CD4-positive, alpha-beta T cell treated with Interferon gamma for 1 hour (primary cell): ENCODE measurements at places on chromosomes 12 and 14.

DNA sequence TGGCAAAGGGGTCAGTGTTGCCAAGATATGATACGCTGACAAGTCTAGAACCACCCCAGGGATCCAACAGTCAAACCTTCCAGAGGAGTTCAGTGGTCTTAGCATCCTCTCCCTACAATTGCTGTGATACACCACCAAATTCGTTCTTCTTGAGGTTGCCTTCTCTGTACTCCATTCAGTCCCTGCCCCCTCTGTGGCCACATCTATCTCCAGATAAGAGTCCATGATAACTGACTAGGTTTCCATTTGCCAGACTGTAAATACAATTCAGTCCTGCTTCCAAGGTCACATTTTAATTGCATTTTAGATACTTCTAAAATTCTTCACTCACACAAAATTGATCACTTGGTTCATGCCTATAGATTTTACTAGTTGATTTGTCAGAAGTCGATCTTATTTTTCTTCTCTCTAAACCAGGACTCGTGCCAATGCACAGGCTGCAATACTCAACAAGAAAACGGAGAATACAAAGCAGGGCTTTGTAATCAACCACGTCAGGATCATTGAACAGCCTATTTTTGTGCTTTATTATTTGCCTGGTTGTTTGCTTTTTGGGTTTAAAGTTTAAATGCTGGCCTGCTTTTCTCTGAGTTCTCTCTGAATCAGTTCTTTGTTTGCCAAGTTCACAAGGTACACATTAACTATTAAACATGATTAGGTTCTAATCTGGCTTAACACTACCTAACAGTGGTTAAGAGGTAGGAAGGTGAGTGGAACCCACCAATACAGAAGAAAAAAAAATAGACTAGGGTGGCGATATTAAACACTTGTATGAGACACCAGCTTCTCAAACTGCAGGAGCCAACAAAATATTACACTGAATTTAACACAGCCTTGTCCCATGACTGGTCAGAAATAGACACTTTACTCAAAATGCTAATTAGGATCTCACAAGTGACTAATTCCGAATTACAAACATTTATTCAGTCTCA, 5.3 kb upstream of the TSPAN8 start:
- no peak for DNase-seq

DNA sequence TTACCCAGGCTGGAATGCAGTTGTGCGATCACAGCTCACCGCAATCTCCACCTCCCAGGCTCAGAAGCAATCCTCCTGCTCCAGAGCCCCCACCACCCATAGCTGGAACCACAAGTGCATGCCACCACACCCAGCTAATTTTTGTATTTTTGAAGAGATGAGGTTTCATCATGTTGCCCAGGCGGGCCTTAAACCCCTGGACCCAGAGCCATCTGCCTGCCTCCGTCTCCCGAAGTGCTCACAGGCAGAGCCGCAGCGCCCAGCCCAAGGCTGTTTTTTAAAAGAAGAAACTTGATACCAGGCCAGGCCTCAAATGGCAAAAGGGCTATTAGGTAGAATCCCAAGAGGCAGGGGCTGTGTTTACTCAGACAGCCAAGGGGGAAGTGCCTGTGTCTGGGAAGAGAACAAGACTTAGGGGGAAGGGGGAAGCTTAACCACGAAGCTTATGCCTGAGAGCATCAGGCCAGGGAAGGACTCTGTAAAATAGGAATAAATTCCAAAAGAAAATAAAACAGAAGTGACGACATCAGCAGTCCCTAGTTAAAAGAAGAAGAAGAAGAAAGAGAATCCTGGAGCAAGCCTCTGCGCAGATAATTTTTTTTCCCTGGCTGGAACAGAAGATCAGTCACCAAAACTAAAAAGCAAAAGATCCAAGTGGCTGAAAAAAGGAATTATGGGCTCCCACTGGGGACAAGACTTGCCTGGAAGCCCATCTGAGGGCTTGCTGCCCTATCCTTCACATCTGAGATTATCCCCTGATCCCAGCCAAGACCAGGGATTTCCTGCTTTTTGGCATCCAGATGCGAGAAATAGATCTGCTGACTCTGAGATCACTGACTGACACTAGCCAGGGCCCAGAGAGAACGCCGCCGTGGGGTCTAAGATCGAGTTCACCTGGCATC, 170.5 kb downstream of the NDUFA12 start:
- no peak for DNase-seq

DNA sequence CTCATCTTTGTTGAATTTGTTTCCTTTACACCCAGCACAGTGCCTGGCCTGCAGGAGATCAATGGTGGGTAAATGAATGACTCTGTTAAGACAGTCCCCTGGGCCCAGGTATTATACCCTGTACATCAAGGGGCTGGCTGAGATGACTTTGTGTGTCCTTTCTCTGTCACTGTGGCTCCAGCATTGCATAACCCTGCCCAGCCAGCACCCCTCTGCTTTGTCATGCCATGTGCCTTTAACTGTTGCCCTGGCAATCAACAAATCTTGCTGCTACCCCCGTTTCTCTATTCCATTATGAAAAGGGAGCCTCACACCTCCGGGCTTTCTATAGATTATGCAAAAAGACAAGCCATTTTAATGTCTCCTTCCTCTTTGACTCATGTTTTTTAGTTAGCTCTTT, 7.6 kb upstream of the FLVCR2 start:
- DNase-seq = peak; percentile 30

DNA sequence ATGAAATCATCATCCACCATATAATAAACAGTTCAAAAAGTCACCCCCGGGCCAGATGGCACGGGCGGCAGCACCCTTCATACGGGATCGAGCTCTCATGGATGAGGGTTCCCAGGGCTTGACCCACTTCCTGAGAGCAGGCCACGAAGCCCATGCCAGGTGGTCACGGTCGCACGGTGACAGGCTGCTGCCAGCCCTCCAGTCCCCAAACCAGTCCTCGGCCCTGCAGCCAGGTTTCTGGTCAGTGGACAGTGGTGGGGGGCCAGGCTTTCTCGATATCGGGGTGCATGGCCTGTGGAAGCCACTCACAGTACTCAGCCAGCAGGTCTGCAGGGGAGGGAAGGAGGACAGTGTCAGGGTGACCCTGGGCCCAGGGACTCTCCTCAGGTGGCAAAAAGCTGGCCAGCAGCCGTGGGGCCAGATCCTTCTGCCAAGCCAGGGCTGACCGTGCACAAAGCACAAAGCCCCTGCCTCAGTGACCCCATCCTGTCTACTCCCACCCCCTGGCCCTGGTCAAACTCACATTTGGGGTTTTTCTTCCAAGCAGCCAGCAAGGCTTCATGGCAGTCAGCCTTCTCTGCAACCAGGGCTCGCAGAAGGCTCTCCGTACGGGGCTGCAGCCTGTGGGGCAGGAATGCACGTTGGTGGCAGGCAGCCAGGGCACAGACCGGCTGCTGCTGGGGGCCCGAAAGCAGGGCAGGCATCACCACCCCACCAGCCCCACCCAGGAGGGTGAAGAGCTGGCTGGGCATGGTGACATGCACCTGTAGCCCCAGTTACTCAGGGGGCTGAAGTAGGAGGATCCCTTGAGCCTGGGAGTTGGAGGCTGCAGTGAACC, 33.3 kb upstream of the UBC start:
- no peak for DNase-seq

DNA sequence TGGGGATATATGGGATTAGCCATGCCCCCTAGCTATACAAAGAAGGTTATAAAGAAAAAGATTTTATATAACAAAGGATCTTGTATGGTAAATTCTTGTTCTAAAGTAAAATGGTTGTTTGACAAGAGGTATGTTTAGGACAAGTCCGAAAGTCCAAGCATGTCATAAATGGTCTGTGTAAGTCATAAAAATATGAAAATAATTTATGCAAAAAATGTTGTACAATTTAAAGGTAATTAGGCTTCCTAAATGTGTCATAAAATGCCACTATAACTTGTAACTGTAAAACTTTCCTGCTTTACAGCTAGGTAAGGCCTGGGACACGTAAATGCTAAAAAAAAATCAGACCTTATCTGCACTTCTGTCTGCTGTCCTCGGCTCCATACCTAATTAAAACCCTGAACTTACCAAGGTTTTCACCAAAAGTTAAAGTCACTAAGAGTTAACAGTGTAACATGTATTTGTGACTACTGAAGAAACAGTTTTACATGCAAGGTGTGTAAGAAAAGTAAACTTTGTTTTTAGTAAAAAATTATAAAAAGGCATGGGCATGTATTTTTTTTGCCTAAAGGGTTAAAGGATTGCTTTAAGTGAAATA, 110.0 kb upstream of the RESF1 start:
- no peak for DNase-seq

- no peak for DNase-seq
Observed at GRCh38 chr14:73742520-73743238, 28.5 kb upstream of the PNMA1 start.

DNA sequence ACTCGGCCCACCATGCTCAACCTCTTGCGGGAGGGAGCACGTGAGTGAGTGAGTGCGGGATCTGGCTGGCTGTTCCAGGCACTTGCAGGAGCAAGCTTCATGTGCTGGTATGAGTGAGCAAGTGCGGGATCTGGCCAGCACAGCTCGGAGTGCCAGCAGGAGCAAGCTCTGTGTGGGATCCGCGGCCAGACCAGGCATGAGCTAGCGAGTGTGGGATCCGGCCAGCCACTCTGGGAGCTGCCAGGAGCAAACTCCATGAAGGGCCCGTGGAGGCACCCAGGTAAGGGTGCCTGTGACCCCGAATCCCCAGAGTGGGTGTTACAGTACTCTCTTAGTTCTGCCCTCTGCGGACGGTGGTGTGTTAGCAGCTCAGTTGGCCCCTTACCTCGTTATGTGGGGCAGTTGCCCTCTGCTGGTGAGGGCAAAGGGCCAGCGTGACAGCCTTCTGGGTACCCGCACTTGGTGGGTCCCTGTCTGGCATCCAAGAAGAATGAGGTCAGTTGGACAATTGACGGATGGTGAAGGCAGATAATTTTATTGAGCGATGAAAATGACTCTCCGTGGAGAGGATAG, 38.3 kb downstream of the RAD51B start:
- no peak for DNase-seq

DNA sequence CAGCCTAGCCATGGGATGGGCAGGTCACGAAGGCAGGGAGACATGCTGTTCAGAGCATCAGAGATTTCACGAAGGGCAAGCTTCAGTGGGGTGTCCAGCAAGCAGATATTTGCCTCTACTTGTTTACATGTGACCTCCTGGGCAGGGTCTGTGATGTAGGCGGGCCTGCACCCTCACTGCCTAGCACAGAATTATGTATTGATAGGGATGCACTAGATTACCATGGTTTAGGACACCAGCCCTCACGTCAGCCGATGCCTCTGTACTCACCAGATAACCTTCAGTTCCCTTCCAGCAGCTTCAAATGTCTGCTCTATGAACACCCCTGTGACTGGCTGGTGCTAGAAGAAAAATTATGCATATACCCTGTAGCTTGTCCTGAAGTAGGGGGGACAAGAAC, 5.1 kb upstream of the EIF5 start:
- DNase-seq = no peak

DNA sequence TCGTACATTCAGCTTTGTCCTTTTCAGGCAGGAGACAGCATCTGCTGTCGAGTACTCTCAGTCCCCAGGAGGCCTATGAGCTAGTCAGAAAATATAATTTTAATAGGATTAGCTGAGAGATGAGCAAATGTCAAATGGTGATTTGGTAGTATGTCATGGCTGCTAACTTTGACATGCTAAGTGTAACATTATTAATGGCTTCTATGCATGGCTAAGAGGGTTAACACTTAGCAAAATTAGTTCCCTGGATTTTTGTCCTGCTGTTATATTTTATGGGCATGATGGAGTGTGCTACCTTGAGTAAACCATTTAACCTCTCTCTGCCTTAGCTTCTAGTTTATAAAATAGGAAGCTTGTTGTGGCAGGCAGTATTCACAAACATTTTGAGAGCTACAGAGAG, 2.9 kb upstream of the PCNX1 start:
- no peak for DNase-seq

DNA sequence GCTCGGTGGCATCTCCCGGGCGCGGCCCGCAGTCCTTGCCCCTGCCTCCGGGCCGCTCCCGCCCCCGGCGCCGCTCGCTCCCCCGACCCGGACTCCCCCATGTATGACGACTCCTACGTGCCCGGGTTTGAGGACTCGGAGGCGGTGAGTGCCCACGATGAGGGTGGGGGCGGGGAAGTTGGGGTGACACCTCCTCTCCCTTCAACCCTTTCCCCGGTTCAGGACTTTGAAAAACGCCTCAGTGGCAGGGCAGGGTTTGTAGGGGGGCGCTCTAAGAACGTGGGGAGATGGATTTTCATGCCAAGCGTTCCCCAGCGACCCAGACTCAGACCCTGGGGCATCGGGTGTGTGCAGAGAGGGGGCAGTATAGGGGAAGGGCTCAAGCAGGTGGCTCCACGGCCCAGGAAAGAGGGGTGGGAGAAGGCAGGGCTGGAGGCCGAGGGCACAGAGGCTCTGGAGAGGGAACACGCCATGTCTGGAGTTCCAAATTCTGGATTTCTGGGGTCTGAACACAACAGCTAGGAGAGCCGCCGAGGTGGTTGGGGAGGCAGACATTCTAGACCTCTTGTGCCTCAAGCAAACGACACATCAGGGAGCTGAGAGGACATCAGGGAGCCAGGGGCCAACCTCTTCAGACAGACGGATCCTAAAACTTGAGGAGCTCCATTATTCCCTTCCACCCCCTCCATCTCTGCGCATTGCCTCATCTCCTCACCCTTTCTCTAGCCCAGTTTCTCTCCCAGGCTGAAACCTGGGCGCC, 715 bp downstream of the CACNB3 start:
- DNase-seq = peak; percentile 42

- DNase-seq = no peak
Observed at GRCh38 chr12:62774794-62775193, 160.2 kb downstream of the PPM1H start.

DNA sequence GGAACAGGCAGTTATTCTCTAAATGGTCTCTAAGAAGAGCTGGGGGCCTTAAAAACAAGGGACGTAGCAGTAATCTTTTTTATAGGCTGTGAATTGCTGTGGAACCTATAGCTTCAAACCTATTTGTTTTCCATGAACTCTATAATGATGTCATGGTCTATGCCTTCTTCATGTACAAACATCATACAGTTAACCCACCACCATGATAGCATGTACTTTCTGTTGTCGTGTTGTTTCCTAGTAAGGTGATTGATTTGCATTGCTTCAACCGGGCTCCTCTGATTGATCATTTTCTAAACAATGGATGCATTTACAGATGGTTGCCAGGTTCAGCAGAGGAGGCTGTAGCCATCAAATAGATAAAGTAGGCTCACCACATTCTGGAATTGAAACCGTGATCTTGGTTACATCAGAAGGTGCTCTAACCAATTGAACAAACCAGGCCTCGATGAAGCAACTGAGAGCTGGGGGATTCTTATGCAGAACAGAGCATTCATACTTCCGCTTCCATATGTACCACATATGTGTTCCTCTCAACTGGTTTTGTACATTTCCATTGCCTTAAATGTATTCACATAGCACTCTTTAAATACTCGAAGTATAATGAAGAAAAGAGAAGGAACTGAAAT, 25.6 kb upstream of the PCNX1 start:
- peak; percentile 16 for DNase-seq

DNA sequence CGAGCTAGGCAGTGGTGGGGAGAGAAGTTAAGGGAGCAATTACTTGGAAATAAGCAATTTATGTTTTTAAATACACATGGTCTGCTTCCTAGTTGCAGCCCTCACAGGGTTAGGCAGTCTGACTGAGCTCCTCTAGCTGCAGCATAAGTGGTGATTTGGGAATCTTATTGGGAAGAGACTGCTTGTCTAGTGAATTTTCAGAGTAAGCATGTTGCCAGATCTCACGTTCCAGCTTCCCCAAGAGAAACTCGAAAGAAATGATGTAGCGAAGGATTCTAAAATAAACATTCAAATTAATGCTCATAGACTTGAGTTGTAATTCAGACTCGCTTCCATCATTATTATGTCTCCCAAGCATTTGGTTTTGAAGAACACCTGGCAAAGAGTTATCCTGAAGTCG, 440.2 kb downstream of the ATP23 start:
- no peak for DNase-seq
